ENCODE measurements at places on chromosomes 6 and 20.

- no peak for DNase-seq
These were observed 168.2 kb upstream of the SSTR4 start for GRCh38 chr20:22866812-22867341.

DNA sequence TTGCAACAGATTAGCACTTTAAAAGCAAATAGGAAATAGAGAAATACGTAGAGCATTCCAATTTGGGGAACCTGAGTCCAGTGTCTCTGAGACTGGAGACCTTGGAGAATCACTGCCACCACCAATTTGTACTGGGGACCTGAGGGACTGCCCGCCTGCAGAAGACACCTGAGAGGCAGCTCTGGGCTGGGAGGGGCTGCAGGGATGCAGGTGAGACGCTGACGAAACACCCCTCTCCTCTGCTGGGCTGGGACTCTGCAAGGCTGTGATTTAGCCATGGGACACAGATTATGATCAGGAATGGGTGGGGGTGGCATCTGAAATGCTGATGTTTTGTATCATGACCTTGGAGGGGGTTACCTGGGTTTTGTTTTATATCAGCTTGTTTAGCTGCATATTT lies 7.0 kb upstream of the APMAP start:
- DNase-seq, result no peak

- no peak for DNase-seq
These were observed 64.1 kb downstream of the CLIC5 start for GRCh38 chr6:45951321-45952167.

DNA sequence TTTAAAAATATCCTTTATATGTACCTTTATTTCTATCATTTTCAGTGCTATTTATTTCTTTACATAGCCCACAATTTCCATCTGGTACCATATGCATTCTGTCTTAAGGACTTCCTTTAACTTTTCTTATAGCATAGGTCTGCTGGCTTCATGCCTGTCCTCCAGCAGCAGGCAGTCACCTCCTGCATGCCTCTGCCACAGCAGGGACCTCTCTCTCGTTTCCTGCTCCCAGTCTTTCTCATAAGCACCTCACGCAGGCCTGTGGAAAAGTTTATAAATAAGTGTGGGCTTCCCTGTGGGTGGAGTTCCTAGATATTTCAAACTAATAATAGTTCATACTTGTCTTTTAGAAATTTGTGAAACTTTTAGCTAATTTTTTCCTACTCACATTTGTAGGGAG lies 133.9 kb downstream of the KCNQ5 start:
- no peak for DNase-seq

DNA sequence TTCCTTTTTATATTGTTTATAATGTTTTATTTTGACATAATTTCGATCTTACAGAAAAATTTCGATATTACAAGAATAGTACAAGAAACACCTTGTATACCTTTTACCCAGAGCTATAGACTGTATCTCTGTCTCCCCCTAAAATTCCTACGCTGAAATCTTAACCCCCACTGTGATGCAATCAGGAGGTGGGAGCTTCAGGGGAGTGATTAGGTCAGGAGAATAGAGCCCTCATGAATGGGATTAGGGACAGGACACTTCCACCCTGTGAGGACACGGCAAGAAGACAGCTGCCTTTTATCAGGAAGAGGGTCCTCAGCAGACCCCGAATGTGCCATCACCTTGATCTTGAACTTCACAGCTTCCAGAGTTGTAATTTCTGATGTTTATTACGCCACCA lies 148.7 kb upstream of the C6orf118 start:
- no peak for DNase-seq

DNA sequence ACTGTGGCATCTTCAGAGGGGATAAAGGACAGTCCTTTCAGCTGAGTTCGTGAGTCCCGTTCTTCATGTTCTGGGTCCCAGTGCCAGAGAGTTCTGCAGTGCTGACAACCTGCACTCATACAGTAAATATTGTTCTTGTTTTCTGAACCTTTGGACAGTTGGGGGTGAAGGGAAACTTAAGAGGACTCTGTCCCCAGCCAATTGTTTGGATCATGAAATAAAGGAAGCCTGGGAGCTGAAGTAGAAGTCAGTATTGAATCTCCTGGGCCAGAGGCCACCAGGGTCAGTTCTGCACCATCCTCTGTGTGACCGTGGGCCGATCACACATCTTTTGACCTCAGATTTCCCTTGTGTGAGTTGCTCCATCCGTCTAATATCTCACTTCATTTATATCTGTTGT lies 3.2 kb downstream of the SLC2A12 start:
- DNase-seq, result no peak

DNA sequence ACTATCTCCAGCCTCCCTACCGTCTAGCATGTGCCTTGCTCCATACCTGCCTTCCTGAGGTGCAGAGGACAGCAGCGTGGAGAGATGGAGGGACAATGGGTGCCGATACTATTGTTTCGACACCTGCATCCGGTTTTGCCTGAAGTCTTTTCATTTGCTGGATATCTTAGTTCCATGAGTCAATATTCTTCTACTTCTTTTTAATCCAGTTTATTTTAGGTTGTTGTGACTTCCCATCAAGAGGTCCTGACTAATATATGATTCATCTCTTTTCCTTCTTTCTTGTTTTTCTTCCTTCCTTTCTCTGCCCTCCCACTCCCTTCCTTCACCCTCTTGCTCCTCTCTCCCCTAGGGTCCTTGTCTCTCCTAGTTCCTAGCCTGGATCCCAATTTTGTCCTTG lies 91.4 kb downstream of the CDH26 start:
- no peak for DNase-seq

DNA sequence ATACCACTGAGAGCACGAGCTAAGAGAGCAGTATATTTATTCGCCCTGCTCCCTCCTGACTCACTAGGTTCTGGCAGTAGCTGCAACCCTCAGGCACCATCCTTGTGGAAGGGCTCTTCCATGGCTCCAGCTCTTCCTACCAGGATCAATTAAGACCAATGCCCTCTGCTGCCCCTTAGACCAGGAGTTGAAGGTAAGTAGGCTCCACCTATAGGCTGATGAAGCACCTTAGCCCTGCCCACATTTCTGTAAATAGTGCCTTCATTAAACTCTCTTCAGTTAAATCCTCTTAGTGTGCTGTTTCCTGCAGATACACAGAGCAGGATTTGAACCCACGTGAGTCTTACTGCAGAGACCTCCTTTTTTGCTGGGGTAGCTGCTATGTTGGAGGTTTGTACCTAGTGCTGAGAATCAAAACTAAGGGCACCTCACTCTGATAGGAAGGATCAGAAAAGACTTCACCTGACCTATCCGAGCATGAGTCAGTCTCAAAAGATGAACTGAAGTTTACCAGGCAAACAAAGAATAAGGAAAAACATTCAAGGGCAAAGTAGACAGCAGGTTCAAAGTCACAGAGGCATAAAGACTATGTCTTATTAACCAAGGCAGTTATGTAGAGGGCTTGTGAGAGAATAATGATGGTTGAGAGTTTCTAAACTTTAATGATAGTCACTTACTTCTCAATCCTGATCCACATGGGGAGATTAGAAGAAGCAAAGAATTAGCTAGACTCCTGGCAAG lies 56.9 kb upstream of the BEND6 start:
- DNase-seq, result no peak

DNA sequence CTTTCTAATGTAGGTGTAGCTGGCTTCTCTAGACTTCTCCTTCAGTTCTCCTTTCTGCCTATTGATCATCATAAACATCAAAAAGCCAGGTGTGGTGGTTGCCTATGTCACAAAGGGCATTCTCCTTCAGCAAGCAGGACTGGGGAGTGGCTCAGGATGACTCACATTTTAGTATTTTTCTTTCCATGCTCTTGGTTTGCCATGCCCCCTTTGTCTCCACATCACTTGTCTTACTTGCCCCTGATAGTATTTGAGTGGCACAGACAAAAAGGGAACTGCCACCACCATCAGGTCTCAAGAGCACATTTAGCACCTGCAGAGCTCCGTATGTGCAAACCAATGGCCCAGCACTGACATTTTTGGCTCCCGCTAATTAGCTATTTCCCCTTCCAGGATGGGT lies 698.8 kb downstream of the DHX35 start:
- DNase-seq, result no peak

DNA sequence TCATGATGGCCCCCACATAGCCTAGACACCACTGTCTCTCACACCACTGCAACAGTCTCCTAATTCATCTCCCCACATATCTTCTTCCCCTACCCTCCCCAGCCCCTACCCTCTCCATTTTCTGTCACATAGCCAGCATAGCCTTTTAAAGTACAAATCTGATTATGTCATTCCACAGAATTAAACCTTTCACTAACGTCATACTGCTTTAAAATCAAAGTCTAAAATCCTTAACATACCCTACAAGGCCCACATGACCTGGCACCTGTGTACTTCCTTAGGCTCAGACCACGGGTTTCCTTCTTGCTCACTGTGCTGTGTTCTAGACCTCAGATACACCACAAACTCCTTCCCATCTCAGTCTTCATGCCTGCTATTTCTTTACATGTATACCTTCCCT lies 5.9 kb downstream of the OSTM1 start:
- no peak for DNase-seq

GRCh38 chr6:22029171-22029570 lies 267.7 kb downstream of the PRL start:
- DNase-seq, result no peak

DNA sequence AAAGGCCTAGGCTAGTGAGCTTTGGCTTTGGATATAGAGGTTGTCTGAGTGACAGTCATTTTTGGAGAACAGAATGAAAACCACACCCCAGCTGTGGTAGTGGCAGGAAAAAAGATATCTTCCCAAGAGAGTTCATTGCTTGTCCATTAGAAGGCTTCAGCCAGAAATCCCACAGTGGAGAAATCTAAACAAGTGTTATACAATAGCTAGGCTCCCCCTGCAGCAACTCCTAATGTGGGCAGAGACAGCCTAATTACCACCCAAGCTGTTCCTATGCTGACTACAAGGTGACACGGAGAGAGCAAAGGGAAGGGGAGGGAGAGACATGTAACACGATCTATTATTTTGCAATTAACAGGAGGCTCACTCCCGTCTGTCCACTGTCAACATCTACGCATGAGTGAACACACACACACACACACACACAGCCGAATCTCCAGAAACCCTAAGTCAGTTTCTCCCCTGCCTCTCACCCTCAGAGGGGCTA lies 147.5 kb upstream of the TCF21 start:
- DNase-seq, result no peak

DNA sequence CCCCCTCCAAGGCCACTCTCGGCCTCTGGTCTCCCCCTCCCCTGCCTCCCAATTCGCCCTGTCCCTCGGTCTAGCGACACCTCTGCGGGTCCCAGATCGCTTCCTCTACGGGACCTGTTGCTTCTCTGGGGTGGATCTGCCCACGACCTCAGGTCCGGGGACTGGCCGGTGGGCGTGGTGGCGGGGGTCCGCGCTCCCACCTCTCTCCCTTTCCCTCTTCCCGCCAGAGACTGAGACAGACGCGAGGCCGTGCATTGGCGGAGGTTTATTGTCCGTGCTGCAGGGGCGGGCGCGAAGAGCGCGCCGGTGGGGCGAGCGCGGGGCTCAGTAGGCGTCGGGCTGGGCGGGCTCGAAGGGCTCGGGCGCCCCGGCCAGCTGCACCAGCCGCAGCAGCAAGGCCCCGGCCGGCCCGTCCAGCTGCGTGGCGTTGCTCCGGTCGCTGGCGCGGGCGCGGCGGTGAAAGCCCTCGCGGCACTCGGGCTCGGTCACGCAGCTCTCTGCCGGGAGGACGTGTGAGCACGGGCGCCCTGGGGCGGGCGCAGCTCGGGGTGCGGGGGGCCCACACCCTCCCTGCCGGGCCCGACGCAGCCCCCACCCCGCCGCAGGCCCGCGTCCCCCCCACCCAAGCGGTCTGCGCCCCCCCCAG lies 2.1 kb downstream of the AVP start:
- DNase-seq, result no peak

DNA sequence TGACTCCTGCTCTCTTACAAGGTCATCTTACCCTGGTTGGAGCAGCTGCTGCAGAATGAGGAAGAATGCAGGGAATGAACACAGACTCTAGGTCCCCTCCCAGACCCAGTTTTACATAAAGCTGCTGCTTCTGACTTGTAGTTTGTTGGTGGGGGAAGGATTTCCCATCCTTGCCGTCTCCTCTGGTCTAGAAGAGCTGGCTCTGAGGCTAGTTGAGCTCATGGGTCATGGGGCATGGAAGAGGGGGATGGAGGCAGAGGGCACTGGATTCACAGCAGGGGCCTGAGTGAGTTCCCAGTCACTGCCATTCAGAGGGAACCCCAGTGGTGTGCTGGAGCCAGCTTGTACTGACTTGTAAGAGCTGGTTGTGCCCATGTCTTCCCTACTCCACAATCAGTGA lies 9.2 kb upstream of the GUCA1A start:
- no peak for DNase-seq

DNA sequence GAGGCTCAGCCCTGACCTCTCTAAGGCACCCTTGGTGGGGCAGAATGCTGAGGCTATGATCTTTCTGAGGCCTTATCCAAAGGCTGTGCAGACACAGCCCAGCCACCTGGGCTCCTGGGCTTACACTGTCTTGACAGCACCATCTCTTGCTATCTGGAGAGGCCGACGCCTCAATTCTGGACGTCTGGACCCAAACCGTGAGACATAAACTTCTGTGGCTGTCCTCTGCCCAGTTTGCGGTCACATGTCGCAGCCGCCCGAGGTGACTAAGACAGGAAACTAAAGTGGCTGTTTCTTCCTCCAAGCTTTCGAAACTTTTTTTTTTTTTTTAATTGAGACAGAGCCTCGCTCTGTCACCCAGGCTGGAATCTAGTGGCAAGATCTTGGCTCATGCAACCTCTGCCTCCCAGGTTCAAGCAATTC lies 49.3 kb downstream of the PRR18 start:
- peak; percentile 53 for DNase-seq

DNA sequence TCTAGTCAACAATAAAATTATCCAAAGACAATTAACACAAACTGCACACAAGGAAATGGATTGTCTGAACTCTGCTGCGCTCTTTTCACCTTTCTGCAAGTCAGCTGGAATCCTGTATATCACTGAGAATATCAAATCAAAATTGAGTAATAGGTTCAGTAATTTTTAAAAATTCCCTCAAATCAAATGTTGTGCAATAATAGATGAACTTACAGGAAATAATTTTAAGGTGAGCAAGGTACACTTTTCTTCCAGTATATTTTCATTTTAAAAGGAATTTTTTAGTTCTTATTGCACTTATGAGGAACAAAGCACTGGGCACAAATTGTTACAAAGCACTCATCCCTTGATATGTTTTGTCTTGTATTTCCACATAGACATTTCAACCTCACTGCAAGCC lies 1.2 kb downstream of the SAYSD1 start:
- DNase-seq, result no peak

- no peak for DNase-seq
These were observed 149.6 kb downstream of the IPCEF1 start for GRCh38 chr6:154206996-154207395.

GRCh38 chr6:129498950-129499842 lies 210.8 kb downstream of the ARHGAP18 start:
- DNase-seq, result no peak

- no peak for DNase-seq
These were observed 18.0 kb upstream of the PREX1 start for GRCh38 chr20:48845721-48846306.

DNA sequence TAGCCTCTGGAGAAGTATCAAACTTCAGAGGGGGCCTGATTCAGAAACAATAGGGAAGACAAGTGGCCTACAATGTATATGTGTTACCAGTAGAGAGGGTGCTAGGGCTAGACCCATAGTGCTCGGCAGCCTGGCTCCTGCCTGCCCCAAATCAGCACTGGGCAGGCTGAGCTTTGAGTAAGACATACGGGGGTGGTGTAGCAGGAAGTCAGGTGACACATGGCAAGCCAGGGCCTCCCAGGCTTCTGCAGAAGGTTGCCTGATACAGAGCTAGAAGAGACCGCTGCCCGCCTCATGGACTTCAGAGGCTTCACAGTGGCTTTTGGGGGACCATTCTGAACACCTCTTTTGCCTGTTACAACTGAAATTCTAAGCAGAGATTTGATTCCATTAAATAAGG lies 43.4 kb downstream of the RALY start:
- no peak for DNase-seq

- no peak for DNase-seq
These were observed 4.2 kb upstream of the MAPK13 start for GRCh38 chr6:36126121-36126520.
